ENCODE measurements at places on chromosomes 13 and 19.
A peak's percentile ranks its signal among the peaks of the same experiment; 100 is the strongest.

- DNase-seq = no peak
These were observed 8.8 kb downstream of the CYP4F8 start for GRCh38 chr19:15623711-15624318.

GRCh38 chr19:35935911-35936737 lies at the start of gene LRFN3:
TSS of gene LRFN3 (plus strand) at chr19:35936374. CDS start at chr19:35939426, 3,052 bp downstream.
- DNase-seq = peak; percentile 41

- peak; percentile 61 for DNase-seq
These were observed 15.3 kb downstream of the CDX2 start for GRCh38 chr13:27953676-27954405.

DNA sequence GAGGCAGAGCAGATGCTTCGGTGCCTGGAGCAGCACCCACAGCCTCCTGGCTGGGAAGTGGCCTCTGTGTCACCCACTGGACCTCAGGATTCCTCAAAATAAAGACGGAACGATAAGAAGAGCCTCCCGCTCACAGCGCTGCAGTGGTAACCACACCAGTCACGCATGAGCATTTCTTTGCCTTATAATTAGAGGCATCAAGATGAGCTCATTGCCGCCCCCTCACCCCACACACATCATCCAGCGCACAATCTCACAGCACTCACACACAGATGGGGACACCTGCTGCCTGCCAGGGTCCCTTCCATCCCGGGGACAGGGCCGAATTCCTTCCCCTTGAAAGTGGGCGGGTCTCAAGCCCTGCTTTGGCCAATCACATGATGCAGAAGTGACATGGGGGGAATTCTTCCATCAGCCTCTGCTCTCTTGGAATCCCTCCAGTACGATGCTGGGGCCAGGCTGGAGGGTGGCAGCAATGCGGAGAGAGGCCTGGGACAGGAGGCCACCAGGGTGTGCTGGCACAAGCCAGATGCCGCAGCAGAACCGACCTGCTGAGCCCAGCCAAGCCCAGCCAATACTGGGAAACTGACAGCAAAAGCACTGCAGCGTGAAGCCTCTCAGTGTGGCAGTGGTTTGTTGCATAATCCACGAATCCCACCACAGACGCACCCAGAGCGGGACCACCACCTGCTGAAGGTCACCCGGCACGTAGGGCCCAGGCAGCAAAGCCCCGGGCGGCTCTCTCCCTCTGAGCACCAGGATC lies 16.0 kb downstream of the PIP5K1C start:
- DNase-seq = no peak

DNA sequence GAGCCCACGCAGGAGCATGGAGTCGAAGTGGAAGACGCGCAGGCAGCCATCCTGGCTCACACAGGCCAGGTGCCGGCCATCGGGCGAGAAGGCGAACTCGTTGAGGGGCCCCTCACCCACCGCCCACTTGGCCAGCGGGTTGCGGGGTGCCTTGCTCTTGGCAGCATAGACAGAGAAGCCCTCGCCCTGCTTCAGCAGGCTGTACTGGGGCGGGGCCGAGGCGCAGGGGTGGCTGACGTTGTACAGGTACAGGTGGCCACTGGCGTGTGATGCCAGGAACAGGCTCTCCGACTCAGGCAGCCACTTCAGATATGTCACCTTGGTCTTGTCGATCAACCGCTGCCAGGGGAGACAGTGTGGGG lies 4.2 kb upstream of the DMPK start:
- DNase-seq = no peak

DNA sequence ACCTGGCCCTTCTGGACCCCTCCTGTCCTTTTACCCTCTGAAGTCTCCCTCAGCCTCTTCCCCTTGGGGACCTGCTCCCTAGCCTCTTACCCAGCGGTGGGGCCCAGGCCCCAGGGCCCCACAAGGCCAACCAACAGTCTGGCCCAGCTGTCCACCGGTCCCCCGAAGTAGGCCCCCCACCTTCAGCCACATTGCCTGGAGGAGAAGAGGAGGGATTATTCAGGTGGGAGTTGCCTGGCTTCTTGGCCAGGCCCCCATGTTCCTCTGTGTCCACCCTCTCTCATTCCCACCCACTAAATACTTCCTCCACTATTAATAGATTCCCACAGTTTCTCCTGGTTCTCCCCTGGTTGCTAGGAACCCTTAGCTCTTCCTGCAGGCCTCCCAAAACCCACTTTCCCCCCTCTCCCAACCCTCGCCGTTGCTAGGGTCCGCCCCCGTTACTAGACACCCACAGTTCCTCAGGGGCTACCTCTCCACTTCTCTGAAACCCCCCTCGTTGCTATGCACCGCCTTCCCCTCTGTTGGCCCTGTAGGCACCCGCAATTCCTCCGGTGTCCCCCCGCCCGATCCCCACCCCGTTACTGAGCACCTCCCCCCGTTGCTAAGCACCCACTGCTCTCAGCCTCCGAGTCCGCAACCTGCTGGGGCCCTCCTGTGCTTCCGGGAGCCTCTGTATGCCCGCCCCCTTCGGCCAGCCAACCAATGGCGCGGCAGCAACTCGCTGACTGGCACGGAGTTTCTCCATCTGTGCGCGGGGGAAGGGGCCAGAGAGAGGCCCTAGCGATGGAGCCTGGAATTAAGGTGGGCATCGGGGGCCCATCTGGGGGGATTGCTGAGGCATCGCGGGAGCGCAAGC lies 2.0 kb downstream of the COQ8B start:
- DNase-seq = peak; percentile 90

- DNase-seq = no peak
These were observed 32.3 kb downstream of the LPAR6 start for GRCh38 chr13:48380581-48380980.

DNA sequence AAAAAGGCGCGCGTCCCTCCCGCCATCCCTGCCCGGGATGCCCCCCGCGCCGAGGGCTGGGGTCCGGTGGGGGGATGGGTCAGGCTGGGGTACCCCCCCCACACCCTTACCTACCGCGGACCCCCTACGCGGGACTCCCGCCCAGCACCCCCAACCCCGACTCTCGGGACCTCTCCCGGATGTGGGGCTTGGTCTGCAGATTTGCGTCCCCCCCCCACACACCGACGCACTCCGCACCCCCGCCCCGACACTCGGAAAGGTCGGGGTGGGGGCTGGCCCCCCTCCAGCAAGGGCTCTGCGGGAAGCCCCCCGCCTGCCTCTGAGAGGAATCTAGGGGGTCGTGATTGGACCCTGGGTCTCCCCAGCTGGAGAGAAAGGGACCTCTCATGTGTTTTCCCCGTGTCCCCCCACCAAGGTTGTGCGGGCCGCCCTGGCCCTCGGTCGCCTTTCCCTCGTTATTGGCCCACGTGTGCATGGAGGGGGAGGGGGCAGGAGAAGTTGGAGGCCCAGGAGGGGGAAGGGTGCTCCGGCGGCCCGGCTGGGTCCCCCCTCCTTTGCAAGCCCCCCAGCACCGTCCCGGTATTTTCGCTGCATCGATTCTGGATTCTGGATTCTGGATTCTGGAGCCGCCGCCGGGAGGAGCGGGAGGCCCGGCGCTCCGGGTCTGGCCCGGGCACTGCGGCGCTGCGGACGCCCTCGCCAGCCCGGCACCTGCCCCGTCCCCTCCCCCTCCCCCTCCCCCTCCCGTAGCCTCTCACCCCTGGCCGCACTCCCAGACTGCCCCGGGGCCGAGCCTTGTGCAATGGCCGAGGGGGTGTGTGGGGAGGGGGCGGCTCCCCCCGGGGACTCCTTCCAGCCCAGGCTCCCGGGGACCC lies 607 bp downstream of the NFIC start:
- no peak for DNase-seq

DNA sequence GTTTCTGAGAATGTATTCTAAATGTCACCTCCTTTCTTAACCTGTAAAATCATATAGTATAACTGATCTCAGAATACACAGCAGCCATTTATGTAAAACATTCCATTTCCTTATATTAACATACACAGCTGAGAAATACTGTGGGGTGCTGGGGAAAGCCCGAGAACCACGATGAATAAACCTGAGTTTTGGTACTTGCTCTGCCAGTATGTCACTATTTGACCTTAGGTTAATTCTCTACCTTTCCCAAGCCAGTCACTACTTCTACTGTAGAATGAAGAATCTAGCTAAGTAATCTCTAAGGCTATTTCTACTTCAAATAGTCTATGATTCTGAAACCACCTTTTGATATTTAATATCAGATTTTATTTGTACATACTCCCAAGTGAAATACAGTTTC lies 173.7 kb downstream of the TBC1D4 start:
- peak; percentile 43 for DNase-seq

- no peak for DNase-seq
These were observed 38.1 kb downstream of the ZNF493 start for GRCh38 chr19:21434967-21435544.

GRCh38 chr13:45615501-45616101 lies at the start of gene ERICH6B:
TSS of gene ERICH6B (minus strand) at chr13:45615739. CDS start at chr13:45597005, 18,734 bp downstream.
- DNase-seq = no peak

All from stimulated activated CD8-positive, alpha-beta memory T cell treated with anti-CD3 and anti-CD28 coated beads, Interleukin-15, amount 100 ng/mL, for 48 hours (primary cell).